ENCODE measurements at places on chromosomes 3 and 15. TPM values are rescaled to one million over a fixed set of nuclear protein-coding genes. Genes with fewer than 3 reads are reported as not detected.

The SERPINI1 gene
- 9.5 TPM for total RNA-seq

- DNase-seq = no peak
These were observed 39.8 kb downstream of the PCSK6 start for GRCh38 chr15:101449471-101450402.

DNA sequence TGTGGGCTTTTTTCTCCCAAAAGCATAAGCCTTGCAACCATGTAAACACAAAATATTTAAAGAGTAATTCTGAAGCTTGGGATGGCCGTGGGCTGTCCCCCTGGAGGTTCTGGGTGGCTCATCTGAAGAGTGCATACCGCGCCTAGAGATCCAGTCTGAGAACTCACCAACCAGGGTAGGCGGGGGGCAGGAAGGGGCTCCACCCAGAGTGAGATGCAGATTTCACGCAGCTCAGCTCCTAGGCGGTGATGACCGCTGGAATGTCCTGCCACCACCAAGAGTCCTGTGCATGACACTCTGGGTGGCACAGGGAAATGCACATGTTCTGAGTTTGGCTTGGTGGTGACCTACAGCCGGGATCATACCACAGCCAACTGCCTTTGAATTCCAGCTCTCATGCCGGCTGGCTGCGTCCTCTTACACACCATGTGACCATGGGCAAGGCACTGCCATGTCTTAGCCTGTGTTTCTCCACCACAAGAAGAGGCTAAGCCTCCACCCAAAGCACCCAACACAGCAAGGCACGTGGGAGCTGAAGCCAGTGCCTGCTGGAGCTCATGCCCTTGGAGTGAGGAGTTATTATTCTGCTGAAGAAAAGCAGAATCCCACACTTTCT is 125.1 kb upstream of the IQSEC1 start:
- DNase-seq = no peak

DNA sequence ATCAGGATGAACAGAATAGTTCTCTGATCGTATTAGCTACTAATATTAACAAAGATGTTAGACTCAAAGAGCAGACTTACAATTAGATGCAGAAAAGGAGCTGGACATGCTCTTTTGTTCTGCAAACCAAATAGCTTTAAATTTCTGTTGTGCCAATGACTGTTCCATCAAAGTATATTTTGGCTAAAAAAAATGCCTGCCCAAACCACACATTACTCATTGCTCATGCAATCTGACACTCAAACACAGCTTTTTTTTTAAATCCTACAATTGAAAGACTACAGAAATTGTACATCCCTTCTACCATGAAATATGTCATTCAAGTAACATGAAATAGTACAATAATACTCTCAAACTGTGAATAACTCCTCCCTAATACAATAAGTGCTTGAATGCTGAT is 48.6 kb downstream of the SHOX2 start:
- DNase-seq = no peak

- DNase-seq = no peak
These were observed 175.2 kb downstream of the TAFA4 start for GRCh38 chr3:68757157-68757556.

DNA sequence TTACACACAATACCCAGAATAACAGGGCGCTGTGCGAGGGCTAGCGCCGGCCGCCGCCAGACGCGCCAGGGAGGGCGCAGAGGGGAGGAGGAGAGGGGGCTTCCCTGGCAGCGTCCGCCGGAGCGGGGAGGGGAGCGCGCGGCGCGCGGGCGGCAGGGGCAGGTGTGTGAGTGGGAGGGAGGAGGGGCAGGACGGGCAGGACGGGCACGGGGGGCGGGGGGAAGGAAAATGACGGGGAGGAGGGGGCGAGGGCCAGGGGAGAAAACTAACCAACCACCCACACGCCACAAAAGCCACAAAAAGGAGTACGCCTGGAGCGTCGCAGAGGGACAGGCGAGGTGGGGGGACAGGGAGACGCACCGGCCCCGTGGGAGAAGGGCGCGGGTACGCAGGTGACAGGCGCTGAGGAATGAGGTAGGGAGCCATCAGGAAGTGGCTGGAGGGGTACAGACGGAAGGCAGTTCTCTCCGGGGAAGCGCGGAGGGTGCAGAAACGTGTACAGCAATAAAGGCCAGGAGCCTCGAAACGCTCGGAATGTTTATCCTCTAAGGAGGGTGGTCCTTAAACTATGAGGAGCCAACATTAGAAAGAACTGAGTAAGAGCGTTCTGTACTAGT is 610 bp upstream of the SATB1 start:
- DNase-seq = peak; percentile 64

The ABI3BP gene
- 160 TPM for total RNA-seq

Data from kidney (tissue), 22 donors.